DMS79 treated with DMSO at 0.1 percent for 48 hours (cell line): ENCODE measurements at places on chromosomes 6 and 20.
A peak's percentile ranks its signal among the peaks of the same experiment; 100 is the strongest.

DNA sequence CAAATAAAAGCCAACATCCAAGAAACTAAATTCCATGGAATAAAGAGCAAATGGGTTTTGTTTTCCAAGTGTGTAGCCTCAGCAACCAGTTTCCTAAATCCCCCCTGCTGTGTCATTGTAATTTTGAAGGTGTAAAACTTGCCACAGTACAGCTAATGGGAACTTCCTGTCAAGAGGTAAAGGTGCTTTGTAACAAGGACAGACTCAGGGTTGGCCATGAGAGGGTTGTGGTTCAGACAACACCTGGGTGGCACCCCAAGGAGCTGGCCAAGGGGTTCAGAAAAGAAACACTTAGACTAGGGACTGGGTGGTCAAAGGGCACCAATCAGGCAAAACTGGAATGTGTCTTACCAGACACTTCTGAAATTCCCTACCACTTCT is 52.4 kb upstream of the LYRM2 start:
- DNase-seq = no peak

- no peak for DNase-seq
These were observed 68.0 kb downstream of the FKBP5 start for GRCh38 chr6:35620706-35621105.

DNA sequence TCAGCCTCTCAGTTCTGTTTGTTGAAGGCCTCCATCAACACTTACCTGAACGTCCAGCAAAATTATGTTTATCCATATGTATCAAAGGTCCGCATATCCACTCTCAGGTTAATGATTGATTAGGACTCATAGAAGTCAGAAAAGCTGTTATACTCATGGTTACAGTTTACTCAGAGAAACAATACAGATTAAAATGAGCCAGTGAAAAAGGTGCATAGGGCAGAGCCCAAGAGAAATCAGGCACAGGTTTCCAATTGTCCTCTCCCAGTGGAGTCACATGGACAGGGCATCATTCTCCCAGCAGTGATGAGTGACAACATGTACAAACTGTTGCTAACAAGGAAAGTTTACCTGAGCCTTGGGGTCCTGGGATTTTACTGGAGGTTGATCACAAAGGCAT is 36.2 kb downstream of the THEMIS start:
- no peak for DNase-seq

DNA sequence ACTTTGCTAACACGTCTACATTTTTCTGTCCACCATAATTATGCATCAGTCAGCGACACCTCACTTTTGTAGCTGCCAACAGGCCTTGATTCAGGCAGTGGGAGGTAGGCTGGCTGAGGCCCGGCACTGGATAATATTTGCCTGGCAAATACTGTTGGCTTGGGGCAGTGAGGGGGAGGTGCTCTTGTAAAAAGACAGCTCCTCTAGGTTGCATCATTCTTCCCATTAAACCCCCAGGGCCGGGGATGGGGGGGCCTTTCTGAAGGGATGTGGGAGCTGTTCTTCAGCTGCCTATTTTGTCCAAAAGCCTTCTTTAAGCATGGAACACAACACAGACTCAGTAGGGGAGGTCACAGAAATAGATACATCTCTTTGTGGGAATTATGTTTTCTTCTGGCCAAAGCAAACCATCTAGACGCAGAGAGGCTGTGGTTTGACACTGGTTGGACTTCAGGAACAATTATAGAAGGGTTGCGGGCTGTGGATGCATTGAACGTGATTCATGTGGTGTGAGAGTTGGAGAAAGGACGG is 338.3 kb upstream of the NT5E start:
- DNase-seq = no peak

DNA sequence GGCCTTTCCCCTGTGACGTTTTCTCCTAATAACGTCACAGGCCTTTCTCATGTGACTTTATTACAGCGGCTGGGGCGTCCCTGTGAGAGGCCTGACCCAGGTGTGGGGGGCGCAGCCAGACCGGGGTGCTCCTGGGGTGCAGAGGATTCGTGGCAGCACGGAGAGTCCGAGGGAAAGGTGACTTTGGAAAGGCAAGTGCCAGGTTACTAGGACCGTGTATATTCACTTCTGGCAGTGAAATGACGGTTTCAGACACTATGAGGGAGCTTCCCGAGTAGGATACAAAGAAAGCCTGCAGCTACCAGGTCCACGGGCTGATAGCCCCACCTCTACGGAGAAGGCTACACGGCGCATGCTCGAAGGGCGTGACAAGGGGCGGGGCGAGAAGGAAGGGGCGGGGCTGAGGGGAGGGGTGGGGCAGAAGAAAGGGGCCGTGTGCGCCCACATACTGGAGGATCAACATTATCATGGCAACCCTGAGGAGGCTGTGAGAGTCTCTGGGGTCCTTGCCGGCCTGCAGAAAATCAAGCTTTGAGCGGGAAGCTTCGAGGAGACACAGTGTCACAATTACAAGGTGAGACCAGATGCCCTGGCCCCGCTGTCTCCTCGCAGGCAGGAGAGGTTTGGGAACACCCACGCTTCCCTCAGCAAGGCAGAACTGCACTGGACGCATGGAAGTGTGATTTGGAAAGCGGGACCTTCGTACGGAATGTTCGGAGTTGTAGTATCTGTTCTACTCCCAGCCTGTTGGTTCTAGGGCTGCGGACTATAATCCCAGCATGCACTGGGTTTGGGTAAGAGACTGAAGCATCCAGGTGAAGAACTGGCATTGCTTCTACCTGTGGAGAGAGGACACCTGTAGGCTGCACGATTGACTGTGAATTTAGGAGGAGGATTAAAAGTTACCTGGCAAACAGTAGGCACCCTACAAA is 54.4 kb upstream of the ZNF337 start:
- no peak for DNase-seq

- no peak for DNase-seq
These were observed 76.2 kb upstream of the OLIG3 start for GRCh38 chr6:137570393-137570792.

DNA sequence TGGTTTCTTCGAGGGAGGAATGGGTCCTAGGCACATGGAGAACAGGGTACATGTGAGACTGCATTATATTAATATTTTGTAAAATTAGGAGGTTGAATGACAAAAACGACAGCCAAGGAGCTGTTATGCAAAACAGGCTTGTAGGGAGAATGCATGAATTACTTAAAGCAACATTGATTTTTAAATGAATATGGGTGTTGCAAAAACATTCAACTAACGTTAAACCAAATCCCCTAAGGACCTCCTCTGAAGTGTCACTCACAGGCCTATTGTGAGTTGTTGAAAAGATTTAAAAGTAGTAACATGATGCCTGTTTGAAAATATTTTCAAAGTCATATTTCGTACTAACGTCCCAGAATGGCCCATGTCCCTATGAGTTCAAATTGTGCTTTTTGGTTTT is 21.9 kb downstream of the FBXL4 start:
- peak; percentile 10 for DNase-seq

GRCh38 chr20:1894951-1895673 is at the start of gene SIRPA:
TSS of gene SIRPA (plus strand) at chr20:1895407. CDS start at chr20:1895448, 41 bp downstream.
- peak; percentile 14 for DNase-seq

DNA sequence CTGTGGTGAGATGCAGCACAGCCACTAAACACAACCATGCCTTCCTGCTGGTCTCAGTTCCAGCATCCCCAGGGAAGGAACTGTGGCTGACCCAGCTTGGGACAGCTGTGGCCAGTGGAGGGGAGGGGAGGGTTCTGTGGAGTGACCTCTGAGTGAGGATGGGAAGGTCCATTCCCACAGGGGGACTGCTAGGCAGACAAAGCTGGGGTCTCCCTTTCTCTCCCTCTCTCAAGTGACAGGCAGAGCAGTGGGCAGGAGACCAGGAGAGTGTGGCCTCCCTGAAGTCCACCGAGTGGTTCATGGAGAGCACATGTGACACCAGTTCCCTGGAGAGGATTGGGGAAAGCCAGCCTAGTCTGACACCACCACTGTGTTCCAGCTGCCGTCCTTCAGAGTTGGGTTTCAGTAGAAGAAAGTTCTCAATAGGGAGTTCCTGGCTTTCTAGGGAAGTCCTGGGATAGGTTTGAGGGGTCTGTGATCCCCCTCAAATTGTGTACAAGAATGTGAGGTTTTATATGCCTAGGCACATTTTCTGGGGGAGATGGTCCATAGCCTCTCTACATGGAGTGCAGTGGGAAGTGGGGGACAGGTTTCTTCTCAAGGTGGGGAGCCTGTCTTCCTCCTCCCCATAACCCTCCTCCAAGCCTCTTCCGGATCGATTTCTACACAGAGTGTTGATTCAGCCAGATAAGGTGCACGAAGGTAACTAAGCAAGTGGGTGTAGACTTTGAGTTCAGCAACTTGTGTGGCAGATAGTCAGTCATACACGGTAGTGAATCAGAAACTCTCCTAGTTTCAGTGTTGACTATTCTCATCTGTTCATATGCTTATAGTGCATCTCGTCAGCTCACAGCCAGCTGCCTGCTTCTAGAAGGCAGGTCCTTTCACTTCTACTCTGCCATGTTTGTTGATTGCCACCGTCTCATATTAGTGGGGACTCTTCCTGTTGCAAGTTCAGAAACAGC is 18.9 kb downstream of the MANBAL start:
- no peak for DNase-seq

- DNase-seq = no peak
These were observed 77.2 kb upstream of the TPD52L1 start for GRCh38 chr6:125076482-125076742.

DNA sequence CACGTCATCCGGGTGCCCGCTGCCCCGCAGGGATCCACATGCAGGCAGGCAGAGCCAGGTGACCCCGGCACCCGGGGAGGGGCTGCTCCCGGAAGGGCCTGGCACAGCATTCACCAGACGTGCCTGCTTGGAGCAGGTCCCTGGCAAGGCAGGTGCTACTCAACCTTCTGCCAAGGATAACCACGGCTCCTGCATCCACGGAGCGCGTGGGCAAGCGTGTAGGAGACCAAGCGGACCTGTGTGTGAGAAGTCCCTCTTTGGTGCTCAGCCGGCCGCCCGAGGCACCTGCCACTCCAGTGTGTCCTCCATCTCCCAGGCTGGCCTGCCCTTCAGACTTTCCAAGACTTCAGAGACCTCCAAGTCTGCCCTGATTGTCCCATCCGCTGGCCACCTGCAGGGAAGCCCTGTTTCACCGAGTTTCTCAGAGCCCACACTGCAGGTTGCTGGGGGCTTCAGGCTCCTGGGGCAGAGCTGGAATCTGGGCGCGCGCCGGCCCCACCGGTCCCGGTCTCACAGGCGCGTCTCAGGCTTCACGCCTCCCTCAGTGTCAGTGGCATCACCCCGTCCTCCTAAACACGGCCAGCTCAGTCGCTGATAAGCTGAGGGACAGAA is 124.3 kb downstream of the DLL1 start:
- DNase-seq = peak; percentile 22

DNA sequence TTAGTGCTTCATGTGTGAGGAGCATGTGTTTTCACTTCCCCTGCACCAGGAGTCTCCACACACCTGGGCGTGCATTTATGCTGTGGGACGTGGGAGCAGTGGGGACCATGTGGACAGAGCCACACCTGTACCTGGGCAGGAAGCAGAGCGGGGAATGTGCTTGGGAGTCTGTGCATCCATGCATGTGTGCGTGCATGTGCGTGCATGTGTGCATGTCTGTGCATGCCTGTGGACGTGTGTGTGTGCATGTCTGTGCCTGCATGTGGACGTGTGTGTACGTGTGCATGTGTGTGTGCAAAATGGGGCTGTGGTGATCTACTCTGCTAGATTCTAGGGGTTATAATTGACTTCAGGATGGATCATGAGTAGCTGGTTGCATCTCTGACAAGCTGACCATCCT is 224.0 kb upstream of the GMDS start:
- no peak for DNase-seq

DNA sequence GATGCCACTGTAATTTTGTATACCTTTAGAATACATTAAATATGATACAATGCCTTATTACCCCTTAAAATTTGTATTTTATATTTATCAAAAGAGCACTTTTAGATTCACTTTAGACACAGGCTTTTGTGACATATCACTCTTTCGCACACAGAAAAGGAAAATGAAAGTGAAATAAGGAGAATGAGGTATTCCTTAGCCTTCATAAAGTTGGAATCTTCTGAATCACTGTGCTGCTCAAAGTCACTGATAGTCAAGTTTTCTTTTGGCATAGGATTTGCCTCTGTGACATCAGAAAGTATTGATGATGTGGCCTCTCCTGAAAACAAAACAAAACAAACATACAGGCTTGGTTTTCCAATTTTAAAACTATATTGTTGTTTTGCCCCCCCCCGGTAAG is 1097.1 kb downstream of the KIF16B start:
- DNase-seq = no peak

- DNase-seq = no peak
These were observed 120.6 kb upstream of the TMEM181 start for GRCh38 chr6:158439255-158439654.

- no peak for DNase-seq
These were observed 41.2 kb downstream of the ITPR3 start for GRCh38 chr6:33662318-33662717.

- peak; percentile 93 for DNase-seq
These were observed 30.2 kb upstream of the FRMD1 start for GRCh38 chr6:168109171-168109570.

DNA sequence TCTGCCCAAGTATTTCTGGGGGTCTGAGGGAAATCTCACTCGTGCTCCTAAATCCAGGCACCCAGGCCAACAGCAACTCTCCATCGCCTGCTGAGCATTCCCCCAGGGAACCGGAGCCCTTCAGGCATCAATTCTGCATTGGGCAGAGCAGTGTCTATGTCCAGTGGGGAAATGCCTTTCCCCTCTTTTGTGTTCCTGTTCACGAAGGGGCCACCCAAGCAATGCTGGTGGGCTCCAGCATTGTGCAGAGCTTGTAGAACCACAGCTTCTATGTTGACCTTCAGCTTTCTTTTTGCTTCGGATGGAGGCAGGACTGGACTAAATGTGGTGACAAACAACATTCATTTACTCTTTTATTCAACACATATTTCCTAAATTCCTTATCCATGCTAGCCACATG is 27.2 kb upstream of the DDR1 start:
- no peak for DNase-seq

GRCh38 chr20:3730803-3731672 is 1.4 kb upstream of the HSPA12B start:
- DNase-seq = no peak

GRCh38 chr6:138107752-138108592 is 753 bp upstream of the PERP start:
- DNase-seq = peak; percentile 95
